Right lobe of liver (tissue), 6 donors: ENCODE measurements at places on chromosomes 7 and 10.

GRCh38 chr10:132349766-132350165 lies 17.8 kb downstream of the LRRC27 start:
- no peaks in the 10 kb centered on the region for H3K36me3 ChIP-seq
- no peak overlapping the region for H3K27ac ChIP-seq
- no peaks in the 10 kb centered on the region for H3K27me3 ChIP-seq
- DNase-seq = peak; percentile 22
- H3K4me1 ChIP-seq = no peaks in the 10 kb centered on the region

- no peak overlapping the region for H3K27ac ChIP-seq
- DNase-seq = no peak
- no peaks in the 10 kb centered on the region for H3K27me3 ChIP-seq
These were observed 165.0 kb downstream of the ITGB1 start for GRCh38 chr10:32793033-32793432.

GRCh38 chr7:142709921-142710320 lies 39.4 kb upstream of the PRSS1 start:
- no peak overlapping the region for H3K27ac ChIP-seq
- H3K27me3 ChIP-seq = peaks cover 6% of the 10 kb centered on the region
- no peak for DNase-seq
- no peaks in the 10 kb centered on the region for H3K36me3 ChIP-seq
- no peaks in the 10 kb centered on the region for H3K4me1 ChIP-seq
- H3K4me3 ChIP-seq = no peak overlapping the region

- DNase-seq = no peak
- no peaks in the 10 kb centered on the region for H3K27me3 ChIP-seq
- no peaks in the 10 kb centered on the region for H3K4me1 ChIP-seq
- H3K36me3 ChIP-seq = no peaks in the 10 kb centered on the region
These were observed 43.8 kb downstream of the PDE6C start for GRCh38 chr10:93656155-93656554.

- H3K4me1 ChIP-seq = no peaks in the 10 kb centered on the region
- H3K4me3 ChIP-seq = no peak overlapping the region
- H3K36me3 ChIP-seq = no peaks in the 10 kb centered on the region
- H3K27ac ChIP-seq = no peak overlapping the region
- no peaks in the 10 kb centered on the region for H3K27me3 ChIP-seq
These were observed 70.3 kb downstream of the CYTH3 start for GRCh38 chr7:6202117-6202516.

DNA sequence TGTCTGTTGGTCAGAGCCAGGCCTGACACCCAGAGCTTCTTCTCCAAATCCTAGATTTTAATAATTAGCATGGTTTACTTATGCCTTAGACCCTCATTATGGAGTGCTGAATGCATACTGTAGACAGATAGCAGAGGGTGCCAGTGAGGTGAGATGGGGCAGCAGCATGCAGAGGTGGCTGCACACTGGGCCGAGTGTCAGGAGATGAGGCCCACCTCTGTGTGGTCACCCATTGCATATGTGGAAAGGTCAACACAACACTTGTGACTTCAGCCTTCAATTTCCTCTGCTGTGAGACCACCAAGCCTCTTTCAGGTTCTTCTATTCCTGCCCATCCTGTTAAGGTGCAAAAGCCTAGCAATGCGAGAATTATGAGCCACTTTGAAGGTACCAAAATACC lies 39.7 kb upstream of the NMT2 start:
- H3K36me3 ChIP-seq = no peaks in the 10 kb centered on the region
- no peak overlapping the region for H3K4me3 ChIP-seq
- no peaks in the 10 kb centered on the region for H3K27me3 ChIP-seq
- no peaks in the 10 kb centered on the region for H3K4me1 ChIP-seq
- no peak for DNase-seq

- no peak overlapping the region for H3K4me3 ChIP-seq
- H3K27ac ChIP-seq = no peak overlapping the region
- no peaks in the 10 kb centered on the region for H3K27me3 ChIP-seq
- no peak for DNase-seq
- H3K36me3 ChIP-seq = no peaks in the 10 kb centered on the region
These were observed 78.2 kb upstream of the STEAP1B start for GRCh38 chr7:22578007-22578733.

DNA sequence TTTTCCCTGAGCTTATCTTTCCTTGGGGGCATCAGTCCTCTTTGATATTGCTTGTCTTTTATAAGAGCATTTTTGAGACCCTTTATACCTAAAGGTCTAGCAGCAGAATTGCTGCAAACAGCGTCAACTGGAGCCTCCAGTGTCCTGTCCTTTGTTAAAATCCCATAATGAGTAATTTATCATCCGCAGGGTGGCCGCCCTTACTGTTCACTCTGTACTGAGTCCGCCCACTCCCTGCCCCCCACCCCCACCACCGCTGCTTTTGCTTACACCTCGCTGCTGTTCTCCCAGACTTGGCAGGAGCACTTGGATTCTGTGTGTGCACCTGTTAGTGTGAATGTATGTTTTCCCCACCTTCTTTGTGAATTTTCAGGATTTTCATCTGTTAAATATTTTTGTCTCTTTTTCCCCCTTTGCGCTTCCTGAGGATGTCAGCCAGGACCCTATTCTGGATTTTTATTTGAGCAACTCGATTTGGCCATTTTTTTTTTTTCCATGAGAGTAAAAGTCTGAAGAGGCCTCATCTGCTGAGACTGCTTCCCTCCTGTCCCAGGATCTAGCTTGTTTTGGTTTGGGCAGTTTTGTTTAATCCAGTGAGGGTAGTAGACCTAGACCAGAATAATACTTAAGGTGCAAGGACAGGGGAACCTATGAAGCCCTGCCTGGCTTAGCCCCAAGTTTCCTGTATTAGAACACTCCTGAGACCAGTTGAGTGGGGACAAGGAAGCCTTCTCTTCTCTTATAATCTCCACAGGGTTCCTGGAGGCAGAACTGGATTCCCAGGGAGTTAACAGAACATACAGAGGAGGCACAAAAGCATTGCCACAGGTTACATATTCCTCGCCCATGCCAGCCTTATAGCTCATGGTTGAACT lies 8.2 kb downstream of the AGFG2 start:
- DNase-seq = no peak
- peak overlapping the region; percentile 93 for H3K27ac ChIP-seq
- peaks cover 8% of the 10 kb centered on the region for H3K36me3 ChIP-seq
- H3K27me3 ChIP-seq = no peaks in the 10 kb centered on the region
- H3K4me1 ChIP-seq = peaks cover 2% of the 10 kb centered on the region

GRCh38 chr7:11592699-11593098 lies 239.3 kb downstream of the THSD7A start:
- H3K36me3 ChIP-seq = no peaks in the 10 kb centered on the region
- H3K27ac ChIP-seq = peak overlapping the region; percentile 21
- DNase-seq = no peak
- H3K27me3 ChIP-seq = no peaks in the 10 kb centered on the region
- no peaks in the 10 kb centered on the region for H3K4me1 ChIP-seq

DNA sequence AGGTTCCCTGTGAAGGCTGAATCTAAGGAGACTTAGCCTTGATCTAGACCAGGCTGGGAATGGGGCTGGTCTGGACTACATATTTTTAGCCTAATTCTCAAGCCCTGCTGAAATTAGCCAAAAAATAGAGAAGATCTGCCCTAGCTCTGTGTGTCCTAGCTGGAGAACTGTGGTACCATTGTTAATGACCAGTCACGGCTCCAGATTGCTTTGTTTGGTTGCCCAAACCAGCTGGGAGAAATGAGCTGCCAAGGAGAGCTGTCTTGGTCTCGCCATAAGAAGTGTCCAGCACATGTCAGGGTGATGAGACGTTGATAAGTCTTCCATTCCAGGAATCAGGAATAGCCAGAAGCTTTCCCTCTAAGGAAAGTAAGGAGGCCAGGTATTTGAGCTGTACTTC lies 20.7 kb downstream of the GBX1 start:
- H3K4me3 ChIP-seq = no peak overlapping the region
- no peak for DNase-seq
- no peaks in the 10 kb centered on the region for H3K4me1 ChIP-seq
- no peak overlapping the region for H3K27ac ChIP-seq

DNA sequence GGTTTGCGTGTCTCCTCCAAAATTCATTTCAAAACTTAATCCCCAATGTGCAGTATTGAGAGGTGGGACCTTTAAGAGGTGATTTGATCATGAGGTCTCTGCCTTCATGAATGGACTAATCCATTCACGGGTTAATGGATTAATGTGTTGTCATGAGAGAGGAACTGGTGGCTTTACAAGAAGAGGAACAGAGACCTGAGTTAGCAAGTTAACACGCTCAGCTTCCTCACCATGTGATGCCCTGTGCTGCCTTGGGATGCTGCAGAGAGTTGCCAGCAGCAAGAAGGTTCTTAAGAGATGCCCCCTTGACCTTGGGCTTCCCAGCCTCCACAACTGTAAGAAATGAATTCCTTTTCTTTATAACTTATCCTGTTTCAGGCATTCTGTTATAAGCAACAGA lies 3.7 kb upstream of the TCTN3 start:
- no peaks in the 10 kb centered on the region for H3K4me1 ChIP-seq
- no peak overlapping the region for H3K27ac ChIP-seq
- H3K27me3 ChIP-seq = no peaks in the 10 kb centered on the region
- H3K4me3 ChIP-seq = no peak overlapping the region

DNA sequence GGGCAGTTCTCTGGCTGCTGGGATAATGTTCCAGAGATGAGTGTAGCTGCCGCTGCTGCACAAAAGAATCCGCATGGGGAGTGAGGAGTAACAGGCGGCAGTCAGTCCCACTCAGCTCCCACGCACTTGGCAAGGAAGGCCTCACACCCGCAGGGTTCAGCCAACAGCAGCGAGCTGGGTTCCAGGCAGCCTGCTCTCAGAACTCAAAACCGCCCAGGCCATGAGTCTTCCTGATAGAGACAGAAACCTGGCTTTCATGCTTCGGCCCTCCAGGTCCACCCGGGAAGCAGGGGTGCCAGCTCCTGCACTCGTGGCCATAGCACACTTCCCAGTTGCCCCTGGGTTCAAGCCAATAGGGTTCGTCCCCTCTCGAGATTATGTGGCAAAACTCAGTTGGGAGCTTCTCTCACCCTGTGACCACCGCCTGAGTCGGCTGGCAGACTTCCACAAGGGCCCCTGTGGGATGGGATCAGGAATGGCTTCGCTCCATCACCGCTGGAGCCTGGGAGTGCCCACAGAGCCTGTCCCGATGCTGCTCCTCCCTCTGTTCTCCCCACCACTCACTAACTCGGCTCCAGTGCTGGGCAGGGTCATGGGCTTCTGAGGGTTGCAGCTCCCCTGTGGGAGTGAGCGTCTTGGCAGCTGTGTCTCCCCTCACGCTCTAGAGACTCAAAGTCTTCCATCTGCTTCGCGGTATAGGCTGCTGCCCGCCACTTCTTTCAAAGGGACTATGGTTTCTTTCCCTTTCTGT lies 20.6 kb downstream of the CLRN3 start:
- no peaks in the 10 kb centered on the region for H3K36me3 ChIP-seq
- H3K27ac ChIP-seq = peak overlapping the region; percentile 32
- H3K27me3 ChIP-seq = no peaks in the 10 kb centered on the region
- H3K4me3 ChIP-seq = no peak overlapping the region

- no peak for DNase-seq
- no peak overlapping the region for H3K4me3 ChIP-seq
These were observed 81.0 kb upstream of the ITPRID1 start for GRCh38 chr7:31432836-31433340.

GRCh38 chr7:88490161-88490560 lies 183.5 kb upstream of the STEAP4 start:
- DNase-seq = no peak
- no peaks in the 10 kb centered on the region for H3K4me1 ChIP-seq
- no peaks in the 10 kb centered on the region for H3K36me3 ChIP-seq

- no peak overlapping the region for H3K27ac ChIP-seq
- peaks cover 4% of the 10 kb centered on the region for H3K4me1 ChIP-seq
- no peaks in the 10 kb centered on the region for H3K36me3 ChIP-seq
- no peaks in the 10 kb centered on the region for H3K27me3 ChIP-seq
- no peak overlapping the region for H3K4me3 ChIP-seq
- DNase-seq = no peak
These were observed 814.6 kb upstream of the AUTS2 start for GRCh38 chr7:68783684-68784083.

DNA sequence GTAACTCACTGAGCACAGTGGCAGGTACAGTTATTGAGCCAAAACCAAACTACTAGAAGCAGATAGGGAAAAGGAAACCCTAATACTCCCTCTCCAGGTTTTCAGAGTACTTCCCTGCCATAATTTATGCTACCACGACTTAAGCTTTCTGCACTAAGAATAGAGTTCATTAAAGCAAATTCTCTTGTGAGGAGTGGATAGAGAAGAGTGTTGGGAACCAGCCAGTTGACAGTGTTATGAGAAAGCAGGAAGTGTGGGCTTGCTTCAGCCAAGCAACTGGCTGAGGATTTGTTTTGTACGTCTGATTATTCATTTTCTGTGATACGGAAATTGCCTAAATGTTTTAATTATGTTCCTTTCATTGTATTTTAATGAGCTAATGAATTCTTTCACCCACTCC lies 280.5 kb downstream of the KIF20B start:
- H3K27ac ChIP-seq = no peak overlapping the region
- H3K4me1 ChIP-seq = no peaks in the 10 kb centered on the region
- DNase-seq = no peak
- no peak overlapping the region for H3K4me3 ChIP-seq
- no peaks in the 10 kb centered on the region for H3K27me3 ChIP-seq
- H3K36me3 ChIP-seq = no peaks in the 10 kb centered on the region
